ENCODE measurements at places on chromosomes 5 and 9. TPM values are rescaled to one million over a fixed set of nuclear protein-coding genes. Genes with fewer than 3 reads are reported as not detected.

The FYB1 gene
- not detected for total RNA-seq

DNA sequence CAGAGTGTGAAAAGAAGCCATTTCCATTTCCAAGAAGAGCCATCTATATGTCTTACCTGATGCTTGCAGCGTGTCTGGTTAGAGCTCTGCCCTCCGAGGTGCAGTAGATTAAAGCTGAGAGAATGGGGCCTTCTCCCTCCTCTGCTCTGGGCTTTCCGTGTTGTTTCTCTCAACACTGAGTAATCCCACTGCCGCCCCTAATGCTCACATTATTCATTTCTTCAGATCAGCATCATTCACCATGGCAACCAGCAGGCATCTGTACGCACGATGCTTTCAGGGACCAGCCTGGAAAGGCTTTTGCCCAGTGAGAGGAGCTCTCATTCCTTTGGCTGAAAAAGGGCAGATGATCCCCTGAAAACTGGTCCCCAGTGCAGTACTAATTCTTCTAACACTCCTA lies 79.6 kb downstream of the CYFIP2 start:
- no peaks in the 10 kb centered on the region for H3K27me3 ChIP-seq
- no peak for DNase-seq
- H3K4me3 ChIP-seq = no peak overlapping the region
- no peak overlapping the region for H3K27ac ChIP-seq
- no peaks in the 10 kb centered on the region for H3K36me3 ChIP-seq

GRCh38 chr5:132100672-132101261 lies 27.2 kb downstream of the CSF2 start:
- no peak overlapping the region for H3K4me3 ChIP-seq
- no peak for DNase-seq
- no peaks in the 10 kb centered on the region for H3K36me3 ChIP-seq
- no peaks in the 10 kb centered on the region for H3K4me1 ChIP-seq

GRCh38 chr5:177359860-177360259 lies 2.1 kb downstream of the RGS14 start:
- H3K4me3 ChIP-seq = no peak overlapping the region
- H3K27me3 ChIP-seq = peaks cover 3% of the 10 kb centered on the region
- no peak overlapping the region for H3K27ac ChIP-seq
- no peaks in the 10 kb centered on the region for H3K36me3 ChIP-seq
- no peak for DNase-seq
- H3K4me1 ChIP-seq = peaks cover 11% of the 10 kb centered on the region

GRCh38 chr9:18972675-18973074 lies 60.3 kb downstream of the SAXO1 start:
- no peaks in the 10 kb centered on the region for H3K27me3 ChIP-seq
- H3K27ac ChIP-seq = no peak overlapping the region
- no peaks in the 10 kb centered on the region for H3K4me1 ChIP-seq
